Mammary epithelial cell (primary cell): ENCODE measurements at places on chromosomes 3 and 15. TPM values are rescaled to one million over a fixed set of nuclear protein-coding genes. Genes with fewer than 3 reads are reported as not detected.

Gene ECE2
- not detected in 2 replicates for total RNA-seq

Gene SV2B
- 0.40 and 1.4 TPM in 2 replicates for total RNA-seq

Gene RARB
- total RNA-seq = 0.59 TPM in 1 of 2 replicates, not detected in the other

Gene SAMMSON
- not detected for total RNA-seq

Gene CLDN18
- not detected for total RNA-seq

- peak; percentile 57 for DNase-seq
Observed at GRCh38 chr3:119636249-119636648, 24.1 kb downstream of the POPDC2 start.

DNA sequence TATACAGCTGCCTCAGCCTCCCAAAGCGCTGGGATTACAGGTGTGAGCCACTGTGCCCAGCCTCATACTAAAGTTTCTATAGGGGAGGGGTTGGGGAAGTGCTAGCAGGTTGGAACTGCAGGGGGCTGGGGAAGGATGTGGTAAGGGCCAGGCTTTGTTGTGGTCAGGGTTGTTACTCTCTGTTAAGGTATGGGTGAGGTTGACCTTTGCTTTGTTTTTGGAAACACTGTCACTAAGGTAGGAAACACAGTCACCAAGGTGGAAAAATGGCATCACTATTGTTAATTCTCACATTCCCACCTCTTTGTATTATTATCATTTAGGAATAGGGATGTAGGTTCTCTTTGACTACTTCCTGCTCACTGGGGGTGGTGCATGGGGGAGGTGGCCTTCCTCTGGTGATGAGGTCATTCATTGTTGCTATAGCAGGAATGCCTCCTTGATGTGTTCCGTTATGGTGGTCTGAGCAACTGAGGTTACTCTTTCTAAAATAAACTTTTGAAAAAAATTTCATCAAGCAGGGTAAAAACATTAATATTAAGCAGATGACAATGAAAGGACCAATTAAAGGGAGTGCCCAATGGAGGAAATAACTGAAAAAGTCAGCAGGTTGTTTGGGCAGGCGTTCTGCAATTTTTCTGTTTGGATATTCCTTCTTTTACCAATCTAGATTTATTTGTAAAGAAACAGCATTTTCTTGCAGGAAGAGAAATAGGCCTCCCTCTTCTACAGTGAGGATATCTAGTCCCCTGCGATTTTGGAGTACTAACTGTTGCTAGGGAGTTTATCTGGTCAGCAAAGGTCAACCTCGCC is 150.5 kb downstream of the WDR76 start:
- DNase-seq = peak; percentile 25

DNA sequence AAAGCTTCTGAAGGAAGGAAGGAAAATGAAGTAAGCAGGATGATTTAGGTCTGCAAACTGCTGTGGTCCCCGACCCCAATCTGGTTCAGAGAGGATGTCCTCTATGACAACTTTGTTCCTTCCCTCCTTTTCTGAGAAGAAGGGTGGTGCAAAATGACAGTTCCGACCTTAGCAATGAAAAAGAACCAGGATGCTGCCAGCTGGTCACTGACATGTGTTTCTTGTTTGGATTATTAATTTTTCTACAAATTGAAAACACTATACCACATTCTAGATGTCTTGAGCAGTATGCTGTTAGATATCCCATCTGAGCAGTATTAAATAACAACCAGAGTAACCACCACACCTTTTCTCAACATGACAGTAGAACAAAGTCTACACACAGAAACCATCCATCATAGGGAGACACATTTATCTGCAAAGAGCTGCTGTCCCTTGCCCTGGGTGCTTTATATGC is 27.5 kb downstream of the CDCP1 start:
- no peak for DNase-seq

- DNase-seq = no peak
Observed at GRCh38 chr3:147816752-147817151, 407.6 kb downstream of the ZIC1 start.

- DNase-seq = no peak
Observed at GRCh38 chr3:119562307-119562961, 3.0 kb upstream of the CD80 start.

GRCh38 chr15:45594835-45595530 is 7.8 kb downstream of the BLOC1S6 start:
- DNase-seq = peak; percentile 13

DNA sequence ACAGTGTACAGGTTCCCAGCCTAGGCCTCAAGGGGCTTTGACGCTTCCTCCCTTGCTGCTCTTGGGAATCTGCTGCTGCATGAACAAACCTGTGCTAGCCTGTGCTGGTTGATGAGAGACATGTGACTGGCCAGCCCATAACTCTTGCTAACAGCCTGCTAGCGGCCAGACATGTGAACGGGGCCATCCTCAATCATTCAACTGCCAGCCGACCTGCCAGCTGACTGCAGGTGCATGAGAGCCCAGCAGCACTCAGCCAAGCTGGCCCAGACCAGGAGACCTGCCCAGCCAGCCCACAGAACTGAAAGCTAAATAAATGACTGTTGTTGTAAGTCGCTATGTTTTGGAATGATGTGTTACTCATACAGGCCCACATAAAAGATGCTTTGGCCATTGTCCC is 82.4 kb upstream of the DLG1 start:
- peak; percentile 77 for DNase-seq

DNA sequence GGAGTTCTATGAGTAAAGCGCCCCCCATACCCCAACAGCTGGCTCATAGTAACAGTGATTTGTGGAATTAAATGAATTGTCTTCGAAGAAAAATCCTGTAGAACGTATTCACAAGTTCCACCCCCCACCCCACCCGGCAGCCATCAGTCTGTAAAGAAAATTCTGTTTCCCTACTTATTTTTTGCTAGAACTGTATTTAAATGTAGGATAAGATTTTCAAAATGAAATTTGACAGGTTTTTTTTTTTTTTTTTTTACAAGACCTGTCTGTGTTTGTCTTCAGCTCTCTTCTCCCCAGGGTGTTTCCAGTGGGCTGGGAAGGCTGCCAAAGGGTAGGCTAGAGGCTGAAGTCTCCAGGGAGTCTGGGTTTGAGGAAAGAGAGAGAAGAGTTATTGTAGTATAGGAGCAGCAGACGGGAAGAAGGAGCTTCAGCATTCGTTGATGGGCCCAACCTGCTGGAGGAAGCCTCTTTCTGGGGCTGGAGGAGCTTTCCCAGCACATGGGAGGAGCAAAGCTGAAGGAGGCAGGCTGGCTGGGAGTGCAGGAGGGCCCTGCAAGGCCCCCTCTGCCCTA is 130.6 kb upstream of the SEMA6D start:
- no peak for DNase-seq

GRCh38 chr3:196215493-196216020 is 777 bp upstream of the SLC51A start:
- DNase-seq = no peak

- DNase-seq = peak; percentile 17
Observed at GRCh38 chr3:12893247-12893646, 51.9 kb upstream of the RPL32 start.

GRCh38 chr3:187871848-187872247 is 126.6 kb upstream of the BCL6 start:
- no peak for DNase-seq

- no peak for DNase-seq
Observed at GRCh38 chr15:23897531-23897930, 210.4 kb upstream of the NDN start.

- DNase-seq = no peak
Observed at GRCh38 chr3:33881156-33882064, 83.0 kb downstream of the PDCD6IP start.

GRCh38 chr3:50696276-50696675 is 21.5 kb downstream of the DOCK3 start:
- no peak for DNase-seq

DNA sequence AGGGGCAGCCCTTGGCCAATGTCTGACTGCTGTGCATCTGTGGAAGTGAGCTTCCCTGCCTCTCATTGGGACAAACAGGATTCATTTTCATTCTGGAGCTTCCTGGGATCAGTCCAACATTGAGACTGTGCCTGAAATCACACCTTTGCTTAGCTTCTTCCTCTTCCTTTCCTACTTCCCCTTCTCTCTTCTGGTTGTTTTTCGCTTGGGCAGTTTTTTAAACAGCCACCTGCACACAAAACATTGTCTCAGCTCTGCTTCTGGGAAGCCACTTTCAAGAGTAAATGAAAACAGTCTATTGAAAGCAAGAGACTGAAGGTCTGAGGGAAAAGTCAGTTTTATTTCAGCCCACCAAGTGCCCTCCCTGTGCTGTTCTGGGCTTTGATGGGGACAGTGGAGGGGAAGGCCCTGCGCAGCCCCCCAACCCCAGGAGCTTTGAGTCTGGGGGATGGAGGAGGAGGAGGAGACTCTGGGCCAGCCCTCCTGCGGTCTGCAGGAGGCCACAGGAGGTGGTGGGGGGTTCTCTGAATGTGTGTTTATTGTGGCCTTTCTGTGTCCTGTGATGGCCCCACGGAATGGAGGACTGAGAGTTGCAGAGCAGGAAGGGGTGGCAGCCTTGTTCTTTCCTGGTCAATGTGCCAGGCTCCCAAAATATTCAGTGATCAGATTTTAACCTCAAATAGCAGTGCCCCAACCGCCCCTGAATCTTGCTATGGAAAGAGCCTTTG is 7.8 kb upstream of the ISLR2 start:
- no peak for DNase-seq

DNA sequence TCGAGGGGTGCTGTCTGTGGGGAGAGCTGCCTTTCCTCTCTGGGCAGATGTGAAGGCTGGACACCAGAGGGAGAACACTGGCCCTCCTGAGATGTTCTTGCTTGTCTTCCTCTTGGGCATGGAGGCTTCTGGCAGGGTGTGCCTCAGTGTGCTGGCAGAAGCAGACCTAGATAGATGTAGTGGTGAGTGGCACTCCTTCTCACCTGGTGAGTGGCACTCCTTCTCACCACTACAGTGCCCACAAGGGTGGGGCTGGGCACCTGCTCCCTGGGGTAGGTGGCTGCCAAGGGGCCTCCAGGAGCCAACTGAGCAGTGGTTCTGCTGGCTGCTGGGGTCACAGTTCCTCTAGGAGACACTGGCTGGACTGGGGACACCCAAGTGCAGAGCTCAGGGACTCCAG is 18.7 kb downstream of the ACVR2B start:
- no peak for DNase-seq
